ENCODE measurements at places on chromosomes 12 and 14.

- DNase-seq = no peak
Measured at GRCh38 chr14:79056879-79057278, 886.7 kb downstream of the NRXN3 start.

DNA sequence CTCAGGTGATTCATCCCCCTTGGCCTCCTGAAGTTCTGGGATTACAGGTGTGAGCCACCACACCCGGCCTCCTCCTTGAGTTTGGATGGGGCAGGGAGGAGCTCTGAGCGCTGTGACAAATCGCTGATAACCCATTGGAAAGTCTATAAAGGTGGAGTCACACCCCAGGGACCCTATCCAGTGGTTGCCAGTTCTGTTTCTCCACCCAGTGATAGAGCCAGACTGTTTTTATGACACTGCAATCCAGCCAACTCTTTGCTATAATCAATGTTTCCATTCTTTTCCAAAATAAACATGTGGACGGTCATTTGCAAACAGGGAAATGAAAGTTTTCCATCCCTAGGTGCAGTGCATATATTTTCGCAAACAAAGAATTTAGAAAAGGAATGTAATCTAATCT lies 142.0 kb upstream of the PELI2 start:
- DNase-seq = no peak

DNA sequence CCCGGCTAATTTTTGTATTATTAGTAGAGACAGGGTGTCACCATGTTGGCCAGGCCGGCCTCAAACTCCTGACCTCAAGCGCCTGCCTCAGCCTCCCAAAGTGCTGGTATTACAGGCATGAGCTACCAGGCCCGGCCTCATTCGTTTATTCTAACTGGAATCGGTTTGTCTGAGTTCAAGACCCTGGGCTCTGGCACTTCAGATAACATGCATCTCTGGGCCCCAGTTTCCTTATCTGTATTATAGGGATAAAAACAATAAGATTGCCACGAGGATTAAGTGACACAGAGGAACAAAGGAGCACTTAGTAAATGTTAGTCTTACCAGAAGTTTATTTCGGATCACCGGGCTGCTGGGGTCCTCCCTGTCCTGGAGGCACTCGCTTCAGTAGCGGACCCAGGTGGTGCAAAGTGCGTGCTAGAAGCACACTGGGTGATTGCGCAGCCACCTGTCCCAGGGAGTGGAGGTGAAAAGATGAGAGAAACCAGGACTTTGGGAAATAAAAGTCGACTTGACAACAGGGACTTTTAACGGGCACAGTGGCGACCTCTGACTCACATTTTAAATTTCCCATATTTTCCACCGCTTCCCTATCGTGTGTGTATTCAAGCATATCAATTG lies 37.5 kb downstream of the ACACB start:
- DNase-seq = no peak

DNA sequence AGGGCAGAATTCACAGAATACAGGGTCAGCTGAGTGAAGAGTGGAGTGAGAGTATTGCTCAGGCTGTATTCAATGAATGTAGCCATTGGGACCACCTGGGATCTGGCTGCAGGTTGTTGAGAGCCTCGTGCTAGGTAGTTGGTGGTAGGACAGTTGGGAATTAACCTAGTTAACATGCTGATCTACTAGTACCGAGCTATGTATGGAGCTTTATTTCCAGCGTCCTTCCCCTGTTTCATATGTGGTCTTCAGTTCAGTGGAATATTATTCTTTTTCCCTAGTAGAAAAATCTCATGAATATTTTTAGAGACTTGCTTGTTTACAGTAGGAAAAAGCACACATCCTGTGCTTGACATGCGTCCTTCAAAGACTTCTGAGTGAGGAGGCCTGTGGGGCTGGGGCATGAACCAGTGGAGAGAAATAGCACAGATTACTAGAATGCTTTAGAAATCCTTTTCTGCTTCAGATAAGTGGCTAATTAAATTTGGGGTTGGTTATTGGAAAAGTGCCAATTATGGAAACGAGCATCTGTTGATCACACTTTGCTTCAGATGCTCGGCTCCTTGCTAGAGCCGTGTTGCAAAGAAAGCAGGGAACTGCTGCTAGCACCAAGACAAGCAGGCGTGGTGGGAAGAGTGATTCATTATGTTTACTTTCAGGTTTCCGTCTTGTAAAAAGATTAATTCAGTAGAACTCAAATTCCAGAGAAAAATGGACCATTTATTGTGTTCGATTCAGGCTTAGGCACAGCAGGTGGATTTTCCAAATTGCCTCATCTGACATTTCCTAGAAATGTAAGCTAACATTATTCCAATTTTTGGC lies 53.6 kb downstream of the ARF6 start:
- no peak for DNase-seq

DNA sequence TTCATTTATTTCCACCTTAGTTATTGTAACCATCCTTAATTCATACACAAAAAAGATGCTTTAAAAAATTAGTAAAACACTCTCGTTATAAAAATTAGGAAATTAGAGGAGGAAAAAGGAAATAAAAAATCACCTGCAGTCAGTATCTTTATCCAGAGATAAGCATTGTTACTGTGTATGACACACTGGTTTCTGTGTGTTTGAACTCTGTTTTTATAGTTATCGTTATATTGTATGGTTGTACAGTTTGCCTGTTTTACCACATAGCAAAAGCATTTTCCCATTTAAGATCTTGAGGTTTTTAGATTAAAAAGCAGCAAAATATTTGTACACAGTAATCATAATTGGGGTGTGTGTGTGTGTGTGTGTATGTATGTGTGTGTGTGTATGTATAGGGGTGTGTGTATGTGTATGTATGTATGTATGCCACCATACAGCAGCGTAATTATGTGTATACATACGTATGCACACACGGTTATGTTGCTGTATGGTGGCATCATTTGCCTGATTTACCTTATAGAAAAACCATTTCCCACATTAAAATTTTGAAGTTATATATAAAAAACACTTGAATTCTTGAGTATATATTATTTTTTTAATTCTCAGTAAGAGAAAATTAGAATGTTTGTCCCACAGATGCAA lies 19.8 kb downstream of the WNK1 start:
- no peak for DNase-seq

DNA sequence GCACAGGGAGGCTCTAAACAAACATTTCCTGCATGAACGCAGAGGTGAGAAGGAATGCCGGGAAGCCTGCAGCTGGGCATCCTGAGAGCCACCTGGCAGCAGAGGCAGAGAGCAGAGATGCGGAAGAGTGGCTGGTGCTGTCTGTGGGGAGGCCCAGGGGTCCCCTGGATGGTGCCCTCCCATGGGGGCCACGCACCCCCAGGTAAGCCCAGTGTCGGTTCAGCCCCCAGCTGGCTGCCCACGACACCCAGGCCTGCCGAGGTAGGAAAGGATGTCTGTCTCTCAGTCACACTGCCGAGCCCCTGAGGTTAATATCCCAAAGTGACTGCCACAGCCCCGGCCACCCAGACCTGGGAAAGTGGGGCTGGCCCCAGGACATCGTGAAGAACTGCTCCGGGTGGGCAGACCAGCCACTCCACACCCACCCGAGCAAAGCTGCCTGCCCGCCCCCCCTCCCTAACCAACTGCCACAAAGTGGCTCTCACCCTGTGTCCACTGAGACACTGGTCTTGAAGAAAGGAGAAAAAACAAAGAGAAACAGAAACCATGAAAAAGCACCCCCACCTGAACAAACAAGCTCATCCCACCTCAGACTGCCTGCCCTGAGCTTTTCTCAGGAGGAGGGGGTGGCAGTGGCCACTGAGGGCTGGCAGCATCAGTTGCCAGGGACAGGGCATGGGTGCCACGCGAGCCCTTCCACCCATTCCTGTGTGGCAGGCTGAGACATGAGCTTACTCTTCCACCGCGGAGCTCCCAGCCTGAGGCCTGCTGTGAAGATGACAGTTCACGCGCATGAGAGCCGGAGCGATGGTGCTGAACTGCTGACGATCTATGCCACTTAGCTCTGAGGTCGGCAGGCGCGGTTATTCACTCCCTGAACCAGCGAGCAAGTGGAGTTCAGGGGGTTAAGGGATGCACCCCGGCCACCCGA lies 40.8 kb downstream of the CCDC88C start:
- no peak for DNase-seq

GRCh38 chr14:79424462-79424861 lies 786.8 kb downstream of the DIO2 start:
- DNase-seq = no peak

DNA sequence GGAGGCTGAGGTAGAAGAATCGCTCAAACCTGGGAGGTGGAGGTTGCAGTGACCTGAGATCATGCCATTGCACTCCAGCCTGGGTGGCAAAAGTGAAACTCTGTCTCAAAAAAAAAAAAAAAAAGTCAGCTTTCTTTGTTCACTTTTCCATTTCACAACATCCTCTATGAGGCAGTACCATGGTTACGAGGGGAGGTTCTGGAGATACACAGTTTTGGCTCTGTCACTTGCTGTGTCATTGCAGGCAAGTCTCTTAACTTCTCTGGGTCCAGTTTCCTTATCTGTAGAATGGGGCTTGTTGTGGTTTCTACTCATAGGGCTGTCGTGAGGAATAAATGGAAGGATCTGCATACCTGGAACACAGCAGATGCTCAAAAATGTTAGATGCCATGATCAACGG lies 75.6 kb upstream of the SLC24A4 start:
- no peak for DNase-seq

GRCh38 chr14:92397150-92397952 lies 74.4 kb downstream of the SLC24A4 start:
- no peak for DNase-seq

DNA sequence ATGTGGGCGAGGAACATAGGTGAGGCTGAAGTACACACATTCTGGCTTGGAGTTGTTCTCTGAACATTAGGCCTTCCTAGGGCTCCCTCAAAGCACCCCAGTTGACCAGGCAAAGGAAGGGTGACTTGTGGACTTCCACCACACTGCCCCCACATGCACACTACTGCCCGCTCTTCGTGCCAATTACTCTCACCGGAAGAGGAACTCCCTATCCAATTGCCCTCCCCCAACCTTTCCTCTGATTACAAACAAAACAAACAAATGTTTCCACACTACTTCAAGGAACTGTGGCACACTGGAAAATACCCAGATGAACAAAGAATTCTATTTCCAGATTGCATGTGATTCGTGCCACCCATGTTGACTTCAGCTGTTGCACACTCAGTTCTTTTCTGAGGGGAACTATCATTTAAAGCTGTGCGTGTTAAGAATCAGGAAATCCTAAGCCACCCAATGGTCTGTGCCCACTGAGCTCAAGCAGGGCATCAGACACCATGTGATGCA lies 139.3 kb downstream of the SSPN start:
- no peak for DNase-seq

GRCh38 chr14:69685218-69685616 lies 73.8 kb downstream of the SUSD6 start:
- DNase-seq = peak; percentile 55

- no peak for DNase-seq
Measured at GRCh38 chr14:99621948-99622347, 17.9 kb upstream of the CCDC85C start.

- DNase-seq = no peak
Measured at GRCh38 chr12:116339800-116340371, 62.4 kb upstream of the MED13L start.

- no peak for DNase-seq
Measured at GRCh38 chr12:105858981-105859710, 279.6 kb downstream of the NUAK1 start.

GRCh38 chr12:42196723-42197603 lies 41.1 kb downstream of the YAF2 start:
- no peak for DNase-seq

DNA sequence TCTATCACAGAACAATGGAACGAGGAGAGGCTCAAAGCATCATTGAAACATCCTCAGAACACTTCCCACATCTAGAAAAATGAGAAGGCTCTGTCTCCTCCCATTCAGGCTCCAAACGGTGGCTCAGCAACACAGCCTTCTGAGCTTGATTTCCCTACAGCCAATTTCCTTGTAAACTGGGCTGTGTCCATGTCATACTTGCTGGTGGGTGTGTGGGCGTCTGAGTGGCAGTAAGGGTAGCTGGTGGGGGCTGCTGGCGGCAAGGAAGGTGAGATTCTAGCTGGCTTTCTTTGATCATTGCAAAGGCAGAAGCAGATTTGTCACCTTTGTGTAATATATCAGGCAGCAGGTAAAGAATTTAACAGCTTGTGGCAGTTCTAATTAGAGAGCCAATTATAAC lies 163.7 kb downstream of the CALM1 start:
- DNase-seq = no peak

DNA sequence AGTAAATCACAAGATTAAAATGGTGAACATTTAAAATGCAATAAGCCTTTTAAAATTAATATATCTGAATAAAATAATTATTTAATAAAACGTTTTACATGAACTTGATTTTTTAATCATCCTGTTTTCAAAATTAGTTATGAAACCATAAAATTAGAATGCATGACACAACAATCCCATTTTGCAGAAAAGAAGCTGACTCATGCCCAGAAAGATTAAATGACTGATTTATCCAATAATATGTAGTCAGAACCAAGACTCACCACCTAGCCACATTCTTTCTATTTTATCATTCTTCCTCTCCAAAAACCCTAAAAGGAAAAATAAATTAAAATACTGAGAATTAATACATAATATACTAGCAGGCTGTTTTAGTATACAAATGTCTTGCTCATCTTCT lies 83.0 kb upstream of the LGR5 start:
- no peak for DNase-seq

- no peak for DNase-seq
Measured at GRCh38 chr12:107287436-107288413, 194.4 kb upstream of the CRY1 start.

DNA sequence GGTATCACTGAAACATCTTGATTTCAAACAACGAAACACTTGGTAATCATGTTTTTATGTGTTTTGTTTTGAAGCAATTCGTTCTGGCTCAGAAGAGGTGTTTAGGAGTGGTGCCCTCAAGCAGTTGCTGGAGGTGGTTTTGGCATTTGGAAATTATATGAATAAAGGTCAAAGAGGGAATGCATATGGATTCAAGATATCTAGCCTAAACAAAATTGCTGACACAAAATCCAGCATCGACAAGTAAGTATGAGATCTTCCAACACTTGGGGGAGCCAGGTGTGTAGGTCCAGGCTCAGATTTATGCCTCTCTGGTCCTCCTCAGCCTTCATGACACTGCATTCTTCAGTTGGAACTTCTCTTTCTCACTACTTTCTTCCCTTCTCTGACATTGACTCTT lies 110.1 kb downstream of the GPR135 start:
- no peak for DNase-seq

- DNase-seq = no peak
Measured at GRCh38 chr12:111330800-111331752, 37.8 kb downstream of the PHETA1 start.

- DNase-seq = no peak
Measured at GRCh38 chr12:95836185-95836609, 22.6 kb upstream of the SNRPF start.

GRCh38 chr12:4997939-4998338 lies 45.7 kb upstream of the KCNA5 start:
- DNase-seq = no peak

All from stimulated activated CD4-positive, alpha-beta T cell treated with anti-CD3 and anti-CD28 coated beads, TNF-alpha, amount 100 ng/mL, for 24 hours (primary cell).